Activated CD4-positive, alpha-beta T cell treated with anti-CD3 and anti-CD28 coated beads for 24 hours (primary cell): ENCODE measurements at places on chromosomes 5 and 9.

DNA sequence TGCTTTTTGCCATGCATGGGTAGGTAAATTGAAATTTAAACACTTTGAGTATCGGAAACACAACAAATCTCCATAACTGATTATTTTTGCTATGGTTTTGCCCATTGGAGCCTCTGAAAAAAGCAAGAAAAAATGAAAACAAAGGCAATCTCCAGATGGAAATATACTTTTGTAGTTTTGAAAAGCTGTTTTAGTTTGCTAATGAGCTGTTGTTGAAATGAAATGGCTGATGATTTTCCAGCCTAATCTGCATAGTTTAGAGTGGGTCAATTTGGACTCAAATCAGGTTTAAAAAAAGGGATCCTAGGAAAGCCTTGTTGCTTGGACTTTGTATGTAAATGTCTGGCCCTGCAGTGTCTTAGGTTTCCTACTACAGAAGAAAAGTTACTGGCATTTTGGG is 285.8 kb downstream of the CAAP1 start:
- no peak for DNase-seq

DNA sequence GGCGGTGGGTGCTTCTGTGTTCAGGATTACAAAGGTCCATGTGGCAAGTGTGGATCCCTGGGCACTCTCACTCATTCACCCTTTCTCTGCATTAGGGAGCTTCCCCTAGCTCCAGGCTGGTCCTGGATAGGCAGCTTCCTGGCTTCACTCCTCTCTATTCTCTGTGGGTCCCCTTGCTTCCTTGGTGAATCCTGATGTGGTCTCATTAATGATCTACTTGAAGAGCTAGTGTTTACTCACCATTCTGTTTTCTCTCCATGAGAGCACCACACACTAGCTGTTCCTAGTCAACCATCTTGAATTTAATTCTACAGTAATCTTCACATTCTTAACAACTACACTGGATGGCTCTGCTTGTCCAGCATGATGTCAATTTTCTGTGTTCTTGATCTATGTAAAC is 90.0 kb upstream of the PLPPR1 start:
- DNase-seq, result no peak

GRCh38 chr5:6291961-6292360 is 86.4 kb downstream of the MED10 start:
- DNase-seq, result no peak

DNA sequence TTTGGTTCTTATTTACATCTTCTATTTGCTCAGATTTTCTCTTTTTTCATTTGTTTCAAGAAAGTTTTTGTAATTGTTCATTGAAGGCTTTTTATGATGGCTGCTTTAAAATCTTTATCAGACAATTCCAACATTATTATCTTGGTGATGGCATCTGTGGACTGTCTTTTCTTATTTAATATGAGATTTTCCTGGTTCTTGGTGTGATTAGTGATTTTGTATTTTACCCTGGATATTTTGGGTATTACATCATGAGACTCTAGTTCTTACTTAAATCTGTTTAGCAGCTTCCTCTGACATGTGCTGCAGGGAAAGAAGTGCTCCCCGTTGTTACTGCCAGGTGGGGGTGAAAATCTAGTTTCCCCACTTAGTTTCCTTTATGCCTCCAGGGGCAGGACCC is 94.2 kb upstream of the ANKH start:
- DNase-seq, result no peak

DNA sequence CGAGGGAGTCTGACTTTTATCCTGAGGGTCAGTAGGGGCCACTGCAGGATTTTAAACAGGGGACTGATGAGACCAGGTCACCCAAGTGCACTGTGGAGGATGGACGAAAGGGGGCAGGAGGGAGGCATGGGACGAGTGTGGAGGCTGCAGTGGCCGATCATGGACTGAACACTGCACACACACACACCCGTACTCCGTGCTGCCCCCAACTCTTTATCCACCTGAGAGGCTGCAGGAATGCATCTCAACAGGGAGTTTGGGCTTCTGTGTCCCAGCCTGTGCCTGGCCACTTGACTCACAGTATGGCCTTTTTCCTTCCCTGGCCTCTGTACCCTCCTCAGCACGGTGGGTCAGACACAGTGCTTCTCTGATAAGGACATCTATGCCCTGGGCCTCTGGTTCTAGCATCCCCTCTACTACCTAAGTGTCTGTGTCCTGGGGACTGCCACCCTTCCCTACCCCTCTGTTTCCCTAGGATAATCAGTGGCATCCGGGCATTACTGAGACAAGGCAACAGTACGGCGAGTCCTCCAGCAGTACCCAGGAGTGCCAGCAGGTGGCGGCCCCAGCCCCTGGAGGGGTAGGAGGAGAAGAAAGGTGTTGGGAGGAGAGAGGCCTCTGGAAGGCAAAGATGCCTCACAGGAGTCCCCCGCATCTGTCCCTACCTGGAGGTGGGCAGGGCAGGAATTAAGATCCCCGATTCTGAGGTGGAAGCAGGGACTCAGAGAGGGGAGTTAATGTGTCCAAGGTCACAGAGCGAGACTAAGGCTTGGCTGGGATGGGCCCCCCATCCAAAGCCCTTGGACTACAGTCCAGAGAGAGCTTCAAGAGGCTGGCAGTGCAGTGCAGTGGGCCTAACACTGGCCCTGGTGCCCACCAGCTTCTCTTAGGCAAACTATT is 5.1 kb upstream of the CDX1 start:
- DNase-seq, result peak; percentile 67

DNA sequence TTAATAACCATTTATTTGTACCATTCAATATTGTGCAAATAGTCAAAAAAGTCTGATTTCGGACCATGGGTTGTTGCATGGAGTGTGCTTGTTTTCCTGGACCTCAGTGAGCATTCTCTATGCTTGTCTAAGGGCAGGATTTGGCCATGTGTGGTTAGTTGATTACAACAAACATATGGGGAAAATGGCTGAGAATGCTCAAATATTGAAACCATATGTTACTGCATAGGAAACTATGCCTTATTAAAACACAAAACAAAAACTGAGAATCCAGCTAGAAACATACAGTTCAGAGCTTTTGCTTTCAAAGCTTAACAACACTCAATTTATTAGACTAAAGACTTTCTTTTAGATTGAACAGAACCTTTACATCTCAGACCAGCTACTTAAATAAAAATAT is 928.3 kb downstream of the NR2F1-AS1 start:
- no peak for DNase-seq

- DNase-seq, result no peak
Observed at GRCh38 chr9:34079181-34079580, 30.5 kb upstream of the UBAP2 start.

DNA sequence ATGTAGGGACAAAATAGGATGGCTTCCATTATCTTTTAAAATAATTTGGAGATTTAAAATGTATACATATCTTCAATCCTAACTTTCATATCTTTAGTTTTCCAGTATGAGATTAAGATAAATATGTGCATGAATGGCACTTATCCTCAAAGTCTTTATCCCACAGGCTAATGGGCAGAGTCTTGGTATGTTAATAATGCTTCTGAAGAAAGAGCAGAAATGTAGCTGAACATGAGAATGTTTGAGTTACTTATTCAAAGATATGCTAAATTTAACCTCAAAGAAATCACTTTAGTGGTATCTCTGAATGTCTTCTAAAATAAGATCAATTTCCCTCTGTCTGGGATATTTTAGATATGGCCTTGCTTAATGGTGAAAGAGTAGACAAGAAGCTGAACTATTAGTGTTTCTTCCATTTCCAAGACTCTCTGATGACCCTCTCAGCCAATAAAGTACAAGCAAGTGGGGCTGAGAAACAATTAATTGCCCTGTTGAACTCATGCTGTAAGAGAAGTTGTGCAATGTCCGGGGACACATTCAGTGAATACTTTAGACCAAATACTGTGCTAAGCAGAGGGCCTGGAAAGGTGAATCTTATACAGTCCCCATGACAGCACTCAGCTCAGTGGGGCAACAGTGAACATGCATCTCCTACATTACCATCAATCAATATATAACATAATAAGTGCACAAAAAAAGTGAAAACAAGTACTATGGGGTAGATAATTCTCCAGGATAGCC is 50.0 kb upstream of the ADAMTSL1 start:
- no peak for DNase-seq

- no peak for DNase-seq
Observed at GRCh38 chr9:89732295-89732938, 127.6 kb downstream of the GADD45G start.

- DNase-seq, result no peak
Observed at GRCh38 chr5:173319646-173320045, 8.6 kb downstream of the STC2 start.

DNA sequence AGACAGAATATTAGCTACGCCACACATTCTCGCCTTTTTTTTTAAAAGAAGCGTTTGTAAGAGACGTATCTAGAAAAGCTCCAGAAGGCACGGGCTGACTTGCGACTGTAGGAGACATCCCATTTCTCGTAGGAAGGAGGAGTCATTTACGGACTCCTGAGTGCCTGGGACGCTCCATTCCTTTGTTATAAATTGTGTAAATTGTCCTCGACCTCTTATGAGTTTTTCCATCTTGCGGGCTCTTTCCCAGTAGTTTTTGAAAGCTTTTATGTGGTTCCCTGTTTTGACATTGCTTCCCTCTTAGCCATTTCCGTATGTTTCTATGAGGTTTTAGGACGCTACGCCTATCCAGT is 1.0 kb downstream of the RABL6 start:
- no peak for DNase-seq

GRCh38 chr5:115428676-115429075 is 115.9 kb downstream of the FEM1C start:
- DNase-seq, result no peak

- DNase-seq, result peak; percentile 15
Observed at GRCh38 chr9:132878695-132879456, at the start of gene SPACA9. SPACA9 (plus strand) TSS chr9:132878898; CDS start chr9:132883948, 5,050 bp downstream.
